ENCODE measurements at places on chromosomes 16 and 17.

- DNase-seq: no peak
These were observed 22.3 kb upstream of the ADORA2B start for GRCh38 chr17:15922586-15922985.

DNA sequence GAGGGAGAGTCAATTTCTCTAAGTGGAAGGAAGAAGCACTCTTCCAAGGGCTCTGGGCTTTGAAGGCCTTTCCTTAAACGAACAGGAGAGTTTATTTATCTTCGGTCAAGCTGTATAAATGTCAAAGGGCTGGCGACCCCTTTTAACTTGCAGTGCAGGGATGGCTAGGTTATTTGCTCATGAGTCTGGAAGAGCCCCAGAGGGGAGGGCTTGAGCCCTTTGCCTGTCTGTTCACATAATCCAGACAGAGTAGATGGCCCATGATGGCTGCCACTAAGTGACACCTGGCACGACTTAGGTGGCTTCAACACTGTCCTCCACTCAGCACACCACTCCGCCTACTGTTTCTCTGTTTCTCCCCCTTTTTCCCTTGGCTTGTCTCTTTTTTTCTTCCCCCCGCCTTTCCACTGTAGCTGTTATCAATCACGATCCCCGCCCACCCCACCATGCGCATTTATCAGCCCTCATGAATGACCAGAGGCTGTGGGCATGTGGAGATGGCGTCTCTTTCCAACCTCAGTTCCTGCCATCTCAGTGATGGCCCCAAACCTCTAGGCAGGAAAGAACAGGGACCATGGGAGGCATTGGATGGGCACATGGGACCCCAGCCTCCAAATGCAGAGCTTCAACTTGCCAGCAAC, 408.7 kb upstream of the TNRC6C start:
- no peak for DNase-seq

- DNase-seq: no peak
These were observed 1110.0 kb upstream of the EEF2KMT start for GRCh38 chr16:6207580-6207979.

DNA sequence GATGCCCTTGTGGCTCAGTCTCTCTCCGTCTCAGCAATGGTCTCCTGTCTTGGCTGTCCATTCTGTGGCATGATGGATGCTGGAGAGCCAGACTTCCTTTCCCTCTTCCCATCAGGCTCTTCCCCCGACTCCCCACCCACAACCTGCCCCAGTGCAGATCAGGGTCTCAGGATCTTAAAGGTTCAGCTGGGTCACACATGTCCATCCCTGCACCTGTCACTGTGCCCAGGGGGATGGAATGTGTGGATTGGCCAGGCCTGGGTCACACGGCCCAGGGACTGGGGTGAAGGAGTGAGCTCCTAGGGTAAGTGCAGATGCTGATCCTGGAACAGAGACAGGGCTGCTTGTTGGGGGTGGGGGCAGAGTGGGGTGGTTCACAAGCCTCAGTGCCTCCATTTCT, 23.0 kb downstream of the ADGRG5 start:
- DNase-seq: peak; percentile 3
